Renal pelvis (tissue), 12 donors: ENCODE measurements at places on chromosomes 3 and 15. TPM values are rescaled to one million over a fixed set of nuclear protein-coding genes. Genes with fewer than 3 reads are reported as not detected.

The SMAD6 gene
- 41.5 TPM for polyA plus RNA-seq

The CYP8B1 gene
- 1.3 TPM for polyA plus RNA-seq

The RHOV gene
- polyA plus RNA-seq = 1.8 TPM

The MINDY4B gene
- not detected for polyA plus RNA-seq

The GRAMD2A gene
- 14.8 TPM for polyA plus RNA-seq

The BCHE gene
- polyA plus RNA-seq = 6.3 TPM

The MESP1 gene
- 1.3 TPM for polyA plus RNA-seq

The ZNF80 gene
- not detected for polyA plus RNA-seq
